ENCODE measurements at places on chromosomes 5 and 9. TPM values are rescaled to one million over a fixed set of nuclear protein-coding genes. Genes with fewer than 3 reads are reported as not detected.

ORM2 gene
- not detected for total RNA-seq

PCDHB9 gene
- 0.41 TPM for total RNA-seq

ADAMTSL1 gene
- 179 TPM for total RNA-seq

ANXA2R gene
- 3.4 TPM for total RNA-seq

ORM1 gene
- total RNA-seq, result not detected

ANKRA2 gene
- total RNA-seq, result 10.5 TPM

SOX30 gene
- not detected for total RNA-seq
